ENCODE measurements at places on chromosomes 4 and X.

GRCh38 chr4:86481440-86481839, 112.7 kb upstream of the PTPN13 start:
- DNase-seq = no peak

DNA sequence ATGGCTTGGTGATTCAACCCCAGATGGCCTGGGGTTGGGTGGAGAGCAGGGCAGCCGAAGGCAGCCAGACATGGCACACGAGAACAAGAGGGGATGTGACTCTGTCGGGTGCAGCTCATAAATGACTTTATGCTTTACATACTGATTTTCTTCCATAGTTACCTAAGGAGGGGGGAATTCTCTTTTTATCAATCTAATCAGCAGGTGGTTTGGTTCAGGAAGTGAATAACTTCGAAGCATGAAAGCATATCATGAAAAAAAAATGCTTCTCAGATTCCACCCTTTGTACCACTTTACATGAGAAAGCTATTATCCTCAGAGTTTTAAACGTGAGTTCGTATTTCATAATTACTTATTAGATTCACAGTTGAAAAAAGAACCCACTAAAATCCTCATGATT, 908.9 kb upstream of the LCORL start:
- DNase-seq = no peak

- no peak for DNase-seq
Observed at GRCh38 chr4:185810746-185811508, 1.1 kb downstream of the SORBS2 start.

DNA sequence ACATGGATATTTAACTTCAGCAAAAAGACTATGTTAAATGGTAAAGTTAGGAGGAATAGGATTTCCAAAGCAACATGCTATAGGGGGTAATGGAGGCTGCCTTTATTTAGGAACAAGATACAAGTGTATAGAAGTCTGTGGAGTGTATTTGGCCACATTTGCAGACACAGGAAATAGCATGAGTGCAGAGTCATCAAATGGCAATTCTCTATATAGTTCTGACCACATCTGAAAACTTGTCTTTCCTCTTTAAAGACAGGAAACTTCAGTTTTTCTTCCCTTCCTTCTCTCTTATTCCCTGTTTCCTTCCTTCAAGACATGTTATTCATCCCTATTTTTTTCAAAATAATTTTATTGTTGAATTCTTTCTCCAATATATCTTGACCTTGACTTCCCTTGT, 119.3 kb upstream of the PITX2 start:
- DNase-seq = peak; percentile 75

- DNase-seq = peak; percentile 7
Observed at GRCh38 chr4:161252520-161253141, 911.2 kb downstream of the FSTL5 start.

DNA sequence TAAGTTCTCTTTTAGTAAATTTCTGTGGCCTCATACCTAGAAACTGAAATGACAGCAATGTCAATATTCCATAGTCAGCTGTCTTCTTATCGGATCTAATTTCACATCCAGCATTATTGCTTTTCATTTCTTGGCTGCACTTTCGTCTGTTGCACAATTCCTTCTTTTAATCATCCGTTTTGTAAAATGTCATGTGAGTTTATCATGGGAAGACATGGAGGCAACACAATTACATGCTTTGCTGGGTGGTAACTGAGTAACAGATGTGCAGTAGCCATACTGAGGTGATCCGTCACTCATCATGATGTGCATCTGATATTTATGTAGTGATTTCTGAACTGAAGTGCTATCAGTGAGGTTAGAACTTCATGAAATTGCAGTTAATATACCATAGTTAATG, 68.3 kb upstream of the SLC7A11 start:
- DNase-seq = no peak

GRCh38 chr4:13530823-13531624, 13.3 kb downstream of the NKX3-2 start:
- DNase-seq = no peak

DNA sequence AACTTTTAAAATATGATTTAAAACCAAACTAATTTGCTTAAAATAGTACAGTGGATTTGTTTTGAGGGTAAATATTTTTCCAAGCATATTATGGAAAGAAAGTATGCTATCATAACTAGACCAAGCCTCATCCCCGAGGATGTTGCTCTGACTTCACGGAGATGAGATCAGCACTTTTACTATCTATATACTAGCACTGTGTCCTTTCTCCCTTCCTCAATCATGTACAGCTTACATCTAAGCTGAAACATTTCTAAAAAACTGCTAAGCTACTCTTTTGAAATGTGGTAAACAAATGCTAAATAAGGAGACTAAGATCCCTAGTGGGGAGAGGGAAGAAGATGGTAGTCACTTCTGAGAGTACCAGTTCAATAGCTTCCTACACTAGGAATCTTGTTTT, 23.8 kb downstream of the AMMECR1 start:
- no peak for DNase-seq

DNA sequence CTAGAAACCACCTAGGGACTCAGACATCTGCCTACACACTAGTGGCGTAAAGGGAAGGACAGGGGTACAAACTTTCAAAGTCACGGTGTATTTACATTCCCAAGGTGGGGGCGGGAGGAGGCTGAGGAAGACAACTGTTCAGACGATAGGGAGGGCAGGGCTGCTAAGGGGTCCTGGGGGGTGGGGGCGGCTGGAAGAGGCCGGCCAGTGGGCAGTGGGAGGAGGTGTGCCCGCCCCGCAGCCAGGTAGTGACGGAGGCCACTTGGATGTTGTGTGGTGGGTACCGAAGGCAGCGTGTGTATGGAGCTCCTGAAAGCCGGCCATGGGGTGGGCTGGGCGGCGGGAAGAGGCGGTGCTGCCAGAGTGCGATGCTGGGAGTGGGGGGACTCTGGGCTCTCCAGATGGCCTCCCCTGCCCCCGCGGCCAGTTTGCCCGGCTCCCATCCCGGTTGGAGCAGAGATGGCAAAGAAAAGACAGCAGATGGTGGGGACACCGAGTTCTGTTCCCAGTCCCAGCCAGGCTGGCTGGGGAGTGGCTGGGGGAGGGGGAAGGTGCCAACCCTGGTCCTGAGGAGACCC, 24.2 kb downstream of the L1CAM start:
- no peak for DNase-seq

DNA sequence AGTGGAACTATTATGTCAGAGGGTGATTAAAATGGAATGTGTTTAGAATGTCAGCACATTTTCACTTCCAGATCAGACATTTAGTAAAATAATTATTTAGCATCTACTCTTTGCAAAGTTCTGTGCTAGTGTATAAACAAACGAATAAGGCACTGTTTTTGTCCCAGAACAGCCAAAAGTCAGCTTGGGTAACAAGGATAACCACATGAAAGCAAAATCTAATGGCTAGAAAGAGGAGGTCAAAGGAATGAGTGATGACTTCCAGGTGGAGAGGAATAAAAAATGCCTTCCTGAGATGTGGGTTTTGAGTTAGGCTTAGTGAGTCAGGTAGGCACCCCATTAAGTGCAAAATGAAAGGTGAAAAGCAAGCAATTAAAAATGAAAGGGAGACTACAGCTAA, 112.6 kb downstream of the ATP10D start:
- DNase-seq = no peak

DNA sequence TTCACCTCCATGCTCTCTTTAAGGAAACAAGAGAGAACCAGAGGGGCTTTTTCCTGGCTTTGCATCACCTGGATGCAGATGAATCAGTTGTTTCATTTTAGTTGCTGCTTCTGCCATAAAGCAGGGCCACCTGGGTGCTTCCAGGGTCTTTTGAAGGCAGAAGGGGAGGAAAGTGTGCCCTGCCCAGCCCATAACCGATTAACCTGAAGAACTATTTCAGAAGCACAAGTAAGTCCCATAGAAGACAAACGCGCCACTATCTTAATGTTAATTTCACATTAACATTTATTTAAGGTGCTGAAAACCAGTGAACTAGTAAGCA, 32.1 kb downstream of the IRF2 start:
- no peak for DNase-seq

DNA sequence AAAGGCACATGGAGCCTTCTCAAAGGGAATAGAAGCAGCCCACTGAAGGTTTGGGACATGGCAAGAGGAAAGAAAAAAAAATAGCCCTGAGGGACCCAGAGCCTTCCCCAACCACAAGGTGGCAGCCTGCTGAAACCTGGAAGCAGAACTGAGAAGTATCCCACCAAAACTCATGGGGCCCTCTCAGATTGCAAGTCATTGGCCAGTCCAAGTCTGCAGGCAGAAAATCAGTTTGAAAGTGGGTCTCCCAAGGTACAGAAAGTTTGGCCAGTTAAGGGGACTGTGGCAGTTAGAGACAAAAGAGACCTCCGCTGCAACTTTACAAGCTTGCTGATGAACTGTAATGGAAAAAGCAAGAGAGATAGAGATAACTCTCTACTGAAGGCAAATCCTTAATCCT, 155.8 kb downstream of the ANTXR2 start:
- peak; percentile 58 for DNase-seq

DNA sequence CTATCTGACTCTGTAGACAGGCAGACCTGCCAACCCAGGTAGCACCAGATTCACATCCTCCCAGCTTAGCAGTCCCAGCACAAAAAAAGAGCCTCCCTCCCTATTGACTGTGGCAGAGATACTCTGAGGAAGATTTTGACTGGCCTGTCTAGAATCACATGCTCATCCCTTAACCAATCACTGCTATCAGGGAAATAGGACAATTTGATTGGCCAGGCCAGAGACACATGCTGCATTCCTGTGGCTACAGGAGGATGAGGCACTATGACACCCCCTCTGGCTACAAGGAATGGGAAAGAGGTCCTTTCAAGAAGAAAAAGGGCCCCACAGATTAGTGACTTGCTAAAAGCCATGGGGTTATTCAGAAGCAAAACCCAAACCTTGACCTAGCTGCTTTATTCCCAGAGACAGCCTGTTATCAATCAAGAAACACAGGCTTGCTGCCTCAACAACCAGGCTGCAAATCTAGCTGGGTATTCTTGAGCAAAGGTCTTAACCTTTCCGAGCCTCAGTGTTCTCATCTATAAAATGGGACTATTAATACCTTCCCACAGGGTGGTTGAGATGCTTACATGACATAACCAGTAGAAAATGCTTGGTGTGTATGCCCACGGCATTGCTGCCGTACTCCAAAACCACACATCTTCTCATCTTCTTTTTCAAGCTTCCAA, 147.6 kb downstream of the BCOR start:
- peak; percentile 49 for DNase-seq

DNA sequence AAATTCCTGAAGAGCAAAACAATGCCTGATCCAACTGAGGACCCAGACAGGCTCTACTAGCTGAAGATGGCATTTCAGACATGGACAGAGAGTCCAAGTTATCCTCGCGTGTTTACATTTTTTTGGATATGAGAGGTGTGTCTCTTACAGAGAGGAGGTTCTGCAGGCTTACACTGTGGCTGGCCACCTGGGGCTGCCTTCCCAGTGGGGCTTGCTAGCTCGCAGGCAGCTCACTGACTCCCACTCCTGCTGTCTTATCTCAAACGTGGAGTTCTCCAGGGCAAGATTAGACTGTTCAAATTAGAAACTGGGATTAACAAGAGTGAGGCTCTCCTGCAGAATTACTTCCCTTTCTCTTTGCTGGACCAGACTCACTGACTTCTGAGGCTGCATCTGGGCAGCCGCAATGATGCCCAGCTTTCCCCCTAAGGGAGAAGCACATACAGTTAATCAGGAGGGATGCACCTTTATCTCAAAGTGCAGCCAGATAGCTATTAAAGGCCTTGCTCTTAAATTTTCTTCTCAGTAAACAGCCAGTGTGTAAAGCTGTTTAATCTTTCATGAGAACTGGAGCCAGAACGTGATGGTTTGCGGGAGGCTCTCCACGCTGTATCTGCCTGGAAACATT, 123.0 kb downstream of the ENPP6 start:
- no peak for DNase-seq

- DNase-seq = no peak
Observed at GRCh38 chr4:187433141-187433540, 562.4 kb upstream of the ZFP42 start.

- peak; percentile 75 for DNase-seq
Observed at GRCh38 chr4:119835613-119835910, 207.0 kb upstream of the PDE5A start.

DNA sequence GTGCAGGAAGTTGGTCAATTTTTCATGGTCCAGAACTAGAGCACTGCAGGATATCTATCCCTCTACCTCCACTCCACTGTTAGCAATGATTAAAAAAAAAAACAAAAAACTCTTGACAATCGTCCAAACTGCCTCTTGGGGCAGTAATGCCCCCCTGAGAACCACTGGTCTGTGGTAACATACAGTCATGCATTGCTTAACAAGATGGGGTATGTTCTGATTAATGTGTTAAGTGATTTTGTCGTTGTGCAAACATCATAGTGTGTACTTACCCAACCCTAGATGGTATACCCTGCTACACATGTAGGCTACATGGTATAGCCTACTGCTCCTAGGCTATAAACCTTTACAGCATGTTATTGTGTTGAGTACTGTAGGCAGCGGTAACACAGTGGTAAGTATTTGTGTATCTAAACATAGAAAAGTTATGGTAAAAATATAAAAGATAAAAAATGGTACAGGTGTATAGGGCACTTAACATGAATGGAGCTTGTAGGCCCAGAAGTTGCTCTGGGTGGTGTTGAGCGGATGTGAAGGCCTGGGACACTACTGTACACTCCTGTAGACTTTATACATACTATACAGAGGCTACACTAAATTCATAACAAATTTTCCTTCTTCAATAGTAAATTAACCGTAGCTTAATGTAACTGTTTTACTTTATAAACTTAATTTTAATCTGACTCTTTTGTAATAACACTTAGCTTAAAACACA, 34.1 kb downstream of the ART3 start:
- DNase-seq = peak; percentile 14

GRCh38 chrX:2934715-2935710, 5.9 kb upstream of the ARSD start:
- no peak for DNase-seq

DNA sequence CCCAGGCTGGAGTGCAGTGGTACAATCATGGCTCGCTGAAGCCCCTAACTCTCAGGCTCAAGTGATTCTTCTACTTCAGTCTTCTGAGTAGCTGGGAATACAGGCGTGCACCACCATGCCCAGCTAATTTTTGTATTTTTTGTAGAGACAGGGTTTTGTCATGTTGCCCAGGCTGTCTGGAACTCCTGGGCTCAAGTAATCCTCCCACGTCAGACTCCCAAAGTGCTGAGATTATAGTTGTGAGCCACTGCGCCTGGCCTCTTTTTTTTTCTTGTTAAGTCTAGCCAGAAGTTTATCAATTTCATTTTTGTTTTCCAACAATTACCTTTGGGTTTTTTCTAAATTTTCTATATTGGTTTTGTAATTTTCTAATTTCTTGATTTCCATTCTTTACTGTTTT, 100.6 kb downstream of the GC start:
- no peak for DNase-seq

Data from fibroblast of skin of back (primary cell).